ENCODE measurements at places on chromosomes 6 and 20. TPM values are rescaled to one million over a fixed set of nuclear protein-coding genes. Genes with fewer than 3 reads are reported as not detected.

The SAPCD1 gene
- 3.9 TPM for total RNA-seq

The CST4 gene
- not detected for total RNA-seq

The TLDC2 gene
- total RNA-seq, result not detected

The NOX3 gene
- not detected for total RNA-seq

The TAP2 gene
- 36.1 TPM for total RNA-seq

DNA sequence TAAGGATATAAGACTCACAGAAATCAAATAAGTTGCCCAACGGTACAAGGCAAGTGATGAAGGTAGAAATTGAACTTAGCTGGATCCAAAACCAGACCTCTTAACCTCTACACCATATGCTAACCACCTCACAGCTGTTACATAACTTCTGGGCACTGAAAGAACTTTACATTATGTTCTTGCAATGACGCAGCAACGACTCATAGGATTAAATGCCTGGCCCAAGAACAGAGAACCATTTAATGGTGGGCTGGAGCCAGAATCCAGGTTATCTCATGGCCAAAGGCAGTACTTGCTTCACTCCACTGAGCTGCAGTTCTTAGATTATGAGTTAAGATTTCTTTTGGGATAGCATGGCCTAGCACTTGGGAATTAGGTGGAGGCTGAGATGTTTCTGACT lies 4.4 kb downstream of the TRMT6 start:
- no peak for DNase-seq

The CAGE1 gene
- total RNA-seq, result not detected

DNA sequence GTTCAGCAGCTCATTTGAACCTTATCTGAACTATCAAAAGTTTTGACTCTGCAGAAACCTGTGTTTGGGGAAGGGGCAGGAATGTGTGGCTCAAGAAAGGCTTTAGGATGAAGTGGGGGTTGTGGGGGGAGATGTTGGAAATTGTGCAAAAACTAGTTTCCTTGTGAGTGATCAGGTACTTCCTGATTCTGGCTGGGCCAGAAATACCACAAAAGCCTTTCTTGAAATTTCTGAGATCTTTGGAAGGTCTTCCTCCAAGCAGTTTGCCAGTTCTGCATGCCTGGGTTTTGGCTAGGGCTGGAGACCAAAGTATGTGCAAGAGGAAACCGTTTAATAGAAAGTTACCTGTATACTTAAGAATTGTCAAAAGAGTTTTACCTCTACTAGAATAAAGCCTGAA lies 116.6 kb downstream of the BMP2 start:
- DNase-seq, result no peak

DNA sequence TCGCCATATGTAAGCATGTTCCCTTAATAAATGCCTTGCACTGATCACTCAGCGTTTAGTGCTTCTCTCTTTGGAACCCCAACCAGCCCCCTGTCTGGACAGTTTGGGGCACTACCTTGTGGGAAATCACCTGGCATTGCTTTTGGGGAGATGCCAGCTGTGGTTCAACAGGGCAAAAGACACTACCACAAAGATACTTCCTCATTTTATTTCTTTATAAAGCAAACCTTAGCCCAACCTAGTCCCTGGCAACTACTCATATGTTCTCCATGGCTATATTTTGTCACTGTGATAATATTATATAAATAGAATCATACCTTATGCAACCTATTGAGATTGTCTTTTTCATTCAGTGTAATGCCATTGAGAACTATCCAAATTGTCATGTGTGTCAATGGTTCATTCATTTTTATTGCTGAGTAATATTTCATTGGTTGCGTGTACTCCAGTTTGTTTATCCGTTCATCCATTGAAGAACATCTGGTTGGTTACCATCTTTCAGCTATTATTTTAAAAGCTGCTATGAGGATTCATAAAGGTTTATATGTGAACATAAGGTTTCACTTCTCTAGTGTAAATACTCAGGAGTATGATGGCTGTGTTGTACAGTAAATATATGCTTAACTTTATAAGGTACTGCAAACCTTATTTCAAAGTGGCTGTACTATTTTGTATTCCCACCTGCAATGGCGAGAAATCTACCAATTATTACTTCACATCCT lies 114.8 kb downstream of the MOXD1 start:
- no peak for DNase-seq

GRCh38 chr6:3393836-3394202 lies 63.0 kb downstream of the SLC22A23 start:
- no peak for DNase-seq
